ENCODE measurements at places on chromosomes 3 and 15.

DNA sequence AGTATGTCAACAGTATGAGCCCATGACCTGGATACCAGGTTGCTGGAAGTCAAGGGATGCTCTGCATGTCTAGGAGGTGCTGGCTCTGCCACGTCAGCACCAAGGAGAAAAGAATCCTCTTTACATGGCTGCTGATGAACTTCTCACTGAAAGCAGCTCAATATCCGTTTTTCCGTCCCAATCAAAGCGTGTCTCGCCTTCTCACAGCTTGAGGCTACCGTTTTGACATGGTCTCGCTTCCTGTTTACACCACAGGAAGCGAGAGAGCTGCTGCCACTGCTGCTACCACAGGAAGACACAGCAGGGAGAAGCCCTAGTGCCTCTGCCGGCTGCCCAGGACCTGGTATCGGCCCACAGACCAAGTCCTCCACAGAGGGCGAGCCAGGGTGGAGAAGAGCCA, 27.3 kb downstream of the STARD5 start:
- DNase-seq, result no peak

DNA sequence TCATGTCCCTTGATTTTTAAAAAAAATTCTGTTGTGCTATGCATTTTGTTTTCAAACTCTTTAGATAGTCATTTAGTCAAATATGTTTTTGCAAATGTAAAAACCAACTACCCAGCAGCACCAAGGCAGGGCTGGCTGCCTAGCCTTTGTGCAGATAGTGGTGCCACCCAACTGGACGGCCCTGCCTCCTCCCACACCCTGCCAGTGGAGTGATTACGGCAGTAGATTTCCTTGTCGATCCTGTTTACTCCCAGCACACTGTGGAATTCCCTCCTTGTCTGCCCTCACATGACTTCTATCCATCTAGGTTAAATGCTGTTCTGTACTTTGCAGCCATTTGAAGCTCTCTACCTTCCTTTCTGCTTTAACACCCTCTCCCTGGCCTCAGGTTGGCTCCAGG, 79.4 kb upstream of the PLXNA1 start:
- DNase-seq, result no peak

- no peak for DNase-seq
These were observed 27.0 kb downstream of the ADIPOQ start for GRCh38 chr3:186869253-186870100.

DNA sequence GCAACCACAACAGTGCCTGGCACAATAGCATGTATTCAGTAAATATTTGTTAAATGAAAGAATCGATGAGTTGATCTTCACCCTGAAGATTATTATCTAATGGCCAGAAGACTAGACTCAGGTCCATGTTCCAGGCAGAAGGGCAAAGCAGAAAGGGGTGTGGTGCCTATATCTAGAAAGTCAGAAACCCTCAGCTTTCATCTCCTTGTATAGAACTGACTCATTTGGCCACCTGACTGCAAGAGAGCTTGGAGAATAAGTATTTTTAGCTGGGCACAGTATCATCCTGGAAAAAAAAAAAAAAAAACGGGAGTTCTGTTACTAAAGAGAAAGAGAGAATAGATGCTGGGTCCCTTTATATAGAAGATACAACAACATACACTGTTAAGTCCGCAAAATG, 69.7 kb upstream of the SPRED1 start:
- no peak for DNase-seq

DNA sequence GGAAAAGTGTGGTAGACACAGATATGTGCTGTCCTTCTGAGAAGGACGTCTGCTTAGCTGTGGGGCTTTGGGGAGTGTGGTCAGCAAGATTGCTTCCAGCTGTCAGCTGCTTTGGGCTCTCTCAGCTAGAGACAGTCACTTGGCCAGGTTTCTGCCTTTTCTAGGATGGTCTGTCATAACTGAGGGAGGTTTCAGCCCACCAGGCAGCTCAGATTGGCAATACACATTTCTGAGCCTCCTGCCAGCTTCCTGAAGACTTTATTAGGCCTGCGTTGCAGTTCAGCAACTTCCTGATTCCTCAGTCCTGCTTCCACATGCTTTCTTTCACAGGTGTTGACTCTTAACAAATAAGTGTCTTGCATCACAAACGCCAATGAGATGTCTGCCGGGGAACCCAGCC, 286.5 kb downstream of the SQOR start:
- DNase-seq, result no peak

GRCh38 chr3:186614266-186614596, 1.4 kb downstream of the AHSG start:
- DNase-seq, result no peak

DNA sequence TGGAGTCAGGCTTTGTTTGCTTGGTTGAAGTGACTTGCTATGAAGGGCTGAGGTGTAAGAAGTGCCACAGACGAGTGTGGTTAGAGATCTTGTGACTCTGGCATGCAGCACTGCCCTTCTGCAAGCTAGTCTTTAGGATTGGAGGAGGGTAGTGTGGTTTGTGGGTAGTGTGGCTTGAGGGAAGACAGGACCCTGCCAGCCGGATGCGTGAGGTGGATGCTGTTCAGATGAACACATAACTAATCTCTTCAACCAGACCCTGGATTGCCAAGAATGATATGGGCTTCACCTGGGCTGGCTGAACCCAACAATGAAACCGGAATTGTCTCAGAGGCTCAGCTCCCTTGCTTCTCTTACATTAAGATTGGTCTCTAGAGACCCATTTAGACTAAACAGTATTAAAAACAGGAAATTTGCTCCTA, 32.7 kb downstream of the STARD9 start:
- no peak for DNase-seq

DNA sequence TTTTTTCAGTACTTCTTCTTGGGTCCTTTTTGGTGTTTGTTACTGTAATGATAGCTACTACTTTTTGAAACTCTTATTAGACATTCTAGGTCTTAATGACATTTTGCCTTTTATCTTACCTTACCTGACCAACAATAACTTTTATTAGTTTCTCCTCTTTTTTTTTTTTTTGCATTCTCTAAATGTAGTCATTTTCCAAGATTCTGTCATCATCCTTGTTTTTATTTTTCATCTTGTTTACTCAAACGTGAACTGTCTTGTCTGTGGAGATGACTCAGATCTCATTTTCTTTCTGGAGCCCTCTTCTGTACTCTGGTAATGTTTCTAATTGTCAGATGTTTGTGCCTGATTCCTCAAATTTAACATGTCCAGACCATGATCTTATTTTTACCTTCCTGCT, 2.9 kb downstream of the ABHD5 start:
- DNase-seq, result no peak

- DNase-seq, result no peak
These were observed 473 bp downstream of the LSM3 start for GRCh38 chr3:14179114-14179465.

- DNase-seq, result peak; percentile 65
These were observed 12.8 kb downstream of the VILL start for GRCh38 chr3:38003371-38003816.

- DNase-seq, result peak; percentile 1
These were observed 88.6 kb upstream of the ZNF280D start for GRCh38 chr15:56821721-56822425.

GRCh38 chr15:43143203-43143941, 10.0 kb downstream of the TMEM62 start:
- DNase-seq, result no peak

GRCh38 chr15:80162059-80162554, 9.3 kb downstream of the FAH start:
- no peak for DNase-seq

DNA sequence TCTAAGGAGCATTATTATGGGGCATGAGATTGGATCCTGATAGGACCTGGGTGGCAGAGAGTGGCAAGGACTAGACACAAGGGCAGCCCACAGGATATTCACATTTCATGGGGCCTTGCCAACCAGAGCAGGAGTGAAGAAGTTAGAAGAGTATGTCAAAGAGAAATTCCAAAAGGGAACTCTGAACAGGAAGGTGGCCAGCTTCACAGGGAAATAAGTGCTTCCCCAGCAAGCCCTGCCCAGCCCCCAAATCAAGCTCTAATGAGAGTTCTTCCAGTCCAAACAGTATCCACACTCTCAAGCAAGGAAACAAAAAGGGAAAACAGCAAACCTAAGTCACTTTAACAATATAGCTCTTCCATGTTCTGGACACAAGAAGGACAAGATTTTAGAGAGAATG, 130.2 kb upstream of the COL8A1 start:
- no peak for DNase-seq

DNA sequence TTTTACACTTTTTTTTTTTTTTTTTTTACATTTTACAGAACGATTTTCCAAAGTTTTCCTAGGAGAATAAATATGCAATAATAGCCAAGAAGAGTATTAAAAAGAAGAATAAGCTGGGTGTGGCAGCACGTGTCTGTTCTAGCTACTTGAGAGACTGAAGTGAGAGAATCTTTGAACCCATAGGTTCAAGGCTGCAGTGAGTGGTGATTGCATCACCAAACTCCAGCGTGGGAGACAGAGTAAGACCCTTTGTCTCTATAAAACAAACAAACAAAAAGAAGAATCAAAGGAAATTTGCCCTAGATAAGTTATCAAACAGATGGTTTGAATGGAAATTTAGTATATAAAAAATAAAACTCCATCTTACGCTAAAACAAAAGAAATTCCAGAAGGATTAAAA, 13.3 kb downstream of the XRN1 start:
- DNase-seq, result no peak

DNA sequence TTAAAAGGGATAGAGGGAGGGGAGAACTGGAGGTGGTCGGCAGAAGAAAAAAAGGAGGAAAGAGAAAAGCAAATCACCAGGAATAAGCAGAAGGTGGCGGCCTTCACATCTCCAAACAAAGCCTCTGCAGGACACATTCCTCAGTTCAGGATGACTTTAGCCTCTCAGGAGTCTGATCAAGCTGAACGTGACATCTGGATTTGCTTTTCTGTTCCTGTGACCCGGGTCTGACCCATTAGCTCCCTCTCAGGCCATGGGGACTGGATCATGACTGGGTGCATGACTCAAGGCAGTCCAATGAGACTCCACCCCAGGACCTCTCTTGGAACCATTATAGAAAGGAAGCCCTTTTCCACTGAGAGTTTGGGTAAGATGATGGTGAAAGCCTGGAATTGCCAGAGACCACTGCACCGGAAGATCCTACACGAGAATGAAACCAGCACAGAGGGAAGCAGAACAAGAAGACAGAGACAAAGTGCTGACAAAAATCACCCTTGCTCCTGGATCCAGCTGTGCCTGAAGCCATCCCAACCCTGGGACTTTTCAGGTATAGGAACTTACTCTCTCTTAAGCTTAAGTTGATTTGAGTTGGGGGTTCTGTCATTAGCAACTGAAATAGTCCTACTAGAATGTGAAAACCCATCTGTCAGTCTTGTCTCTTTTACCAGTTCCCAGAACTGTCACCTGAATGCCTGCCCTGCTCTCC, 45.4 kb upstream of the RAD18 start:
- no peak for DNase-seq

DNA sequence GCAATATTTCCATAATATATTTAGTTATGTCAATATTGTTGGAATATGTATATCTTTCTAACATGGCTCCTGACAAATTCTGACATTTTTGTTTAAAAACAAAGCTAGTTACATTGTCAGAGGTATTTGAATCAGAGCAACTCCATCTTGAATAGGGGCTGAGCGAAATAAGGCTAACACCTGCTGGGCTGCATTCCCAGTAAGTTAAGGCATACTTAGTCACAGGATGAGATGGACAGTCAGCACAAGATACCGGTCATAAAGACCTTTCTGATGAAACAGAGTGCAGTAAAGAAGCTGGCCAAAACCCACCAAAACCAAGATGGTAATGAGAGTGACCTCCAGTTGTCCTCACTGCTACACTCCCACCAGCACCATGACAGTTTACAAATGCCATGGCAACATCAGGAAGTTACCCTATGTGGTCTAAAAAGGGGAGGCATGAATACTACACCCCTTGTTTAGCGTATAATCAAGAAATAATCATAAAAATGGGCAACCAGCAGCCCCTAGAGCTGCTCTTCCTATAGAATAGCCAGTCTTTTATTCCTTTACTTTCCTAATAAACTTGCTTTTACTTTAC, 30.4 kb downstream of the RPL22L1 start:
- DNase-seq, result no peak

DNA sequence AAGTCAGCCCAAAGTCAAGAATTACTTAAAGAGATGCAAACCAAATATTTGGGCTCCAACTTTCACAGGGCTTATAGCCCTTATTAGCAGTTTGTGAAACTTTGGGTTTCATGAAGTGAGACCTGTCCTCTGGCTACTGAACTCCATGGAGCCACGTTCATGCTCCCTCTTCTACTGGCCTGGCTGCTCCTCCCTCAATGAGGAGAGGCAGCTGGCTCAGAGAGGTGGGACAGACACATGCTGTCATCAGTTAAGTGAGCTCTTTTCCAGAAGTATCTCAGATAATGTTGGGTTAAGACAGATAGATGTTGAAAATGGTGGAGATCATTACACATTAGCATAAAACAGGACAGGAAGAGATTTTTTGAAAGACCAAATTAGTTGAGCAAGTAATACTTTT, 19.4 kb downstream of the MRPS25 start:
- DNase-seq, result no peak

- no peak for DNase-seq
These were observed 293.2 kb downstream of the FOXP1 start for GRCh38 chr3:71290301-71290700.

Measured in activated naive CD4-positive, alpha-beta T cell (primary cell).